PC-9 (cell line): ENCODE measurements at places on chromosomes 2 and 18. TPM values are rescaled to one million over a fixed set of nuclear protein-coding genes. Genes with fewer than 3 reads are reported as not detected.
A peak's percentile ranks its signal among the peaks of the same experiment; 100 is the strongest.

Gene DGUOK
- 72.3 and 78.7 TPM in 2 replicates for total RNA-seq

DNA sequence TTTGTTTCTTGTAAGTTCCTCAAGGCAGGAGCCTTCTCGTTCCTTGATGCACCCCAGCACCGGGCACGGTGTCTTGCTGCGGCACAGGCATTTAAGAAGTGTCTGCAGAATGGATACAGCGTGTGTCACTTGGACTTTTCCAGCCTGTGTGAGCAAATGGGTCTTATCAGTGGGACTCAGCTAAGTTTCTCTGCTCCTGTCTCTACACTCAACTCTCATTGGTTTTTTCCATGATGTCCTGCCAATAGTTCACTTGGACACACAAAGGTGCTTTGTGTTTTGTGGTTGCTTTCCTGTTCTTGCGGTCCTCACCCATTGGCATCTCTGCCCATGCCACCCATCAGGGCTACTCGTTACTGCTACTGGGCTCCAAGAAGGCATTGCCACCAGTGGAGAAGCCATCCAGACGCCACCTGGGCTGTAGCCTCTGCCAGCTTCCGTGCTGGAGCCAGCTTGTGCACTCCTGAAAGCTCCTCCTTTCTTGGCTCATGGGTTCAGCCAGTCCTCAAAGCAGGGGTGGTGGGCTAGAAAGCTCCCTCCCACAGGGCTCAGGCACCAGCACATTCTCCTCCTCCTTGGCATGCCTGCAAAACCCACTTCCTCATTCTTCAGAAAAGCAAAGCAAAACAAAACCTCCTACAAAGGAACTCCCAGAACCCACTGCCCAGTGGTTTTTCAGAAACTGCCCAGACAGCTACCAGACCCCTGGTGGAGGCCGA, 41.4 kb downstream of the IL1R2 start:
- DNase-seq, result peak; percentile 67

DNA sequence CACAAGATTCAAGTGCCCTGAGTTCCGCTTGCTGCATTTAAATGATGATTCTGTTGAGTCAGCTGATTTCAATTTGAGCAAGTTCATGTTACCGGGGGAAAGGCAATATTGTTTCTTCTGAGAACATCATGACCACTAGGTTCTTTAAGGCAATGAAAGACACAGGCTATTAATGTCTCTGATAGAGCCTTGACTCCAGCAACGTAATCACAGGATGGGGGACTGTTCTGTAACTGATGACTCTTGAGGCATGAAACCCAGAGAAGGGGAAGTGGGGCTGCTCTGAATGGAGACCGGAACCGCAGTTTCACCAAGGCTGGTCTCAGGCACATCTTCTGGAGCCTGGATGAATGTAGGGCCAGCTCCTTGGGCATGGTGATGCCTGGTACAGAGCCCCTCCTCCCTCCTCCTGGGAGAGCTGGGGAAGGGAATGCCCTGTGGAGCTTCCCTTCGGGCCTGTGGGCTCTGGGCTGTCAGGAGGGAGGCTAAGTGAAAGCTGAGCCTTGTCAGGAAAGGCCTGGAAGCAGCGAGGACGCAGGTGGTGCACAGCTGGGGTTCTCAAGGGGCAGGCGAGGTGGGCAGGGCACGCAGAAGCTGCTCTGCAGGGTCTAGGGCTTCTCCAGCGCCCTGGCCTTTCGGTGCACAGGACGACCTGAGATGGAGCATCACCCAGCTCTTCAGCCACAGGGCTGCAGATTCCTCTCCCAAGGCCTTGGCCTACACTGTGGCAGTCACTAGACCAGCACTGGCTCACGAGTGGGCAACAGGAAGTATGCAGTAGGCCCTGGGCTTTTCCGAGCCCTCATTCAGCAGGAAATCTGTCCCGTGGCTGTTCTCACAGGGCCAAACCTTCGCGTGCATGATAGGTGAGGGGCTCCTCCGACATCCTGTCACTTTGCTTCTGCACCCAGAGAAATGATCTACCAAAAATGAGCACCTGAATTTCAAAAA, 36.6 kb upstream of the PRLH start:
- DNase-seq, result no peak

- no peak for DNase-seq
These were observed 33.9 kb upstream of the RMP24 start for GRCh38 chr18:35938562-35938961.

GRCh38 chr2:188975497-188976102, 1.4 kb downstream of the COL3A1 start:
- no peak for DNase-seq

GRCh38 chr2:173264603-173265366, 89.9 kb upstream of the CDCA7 start:
- DNase-seq, result no peak

DNA sequence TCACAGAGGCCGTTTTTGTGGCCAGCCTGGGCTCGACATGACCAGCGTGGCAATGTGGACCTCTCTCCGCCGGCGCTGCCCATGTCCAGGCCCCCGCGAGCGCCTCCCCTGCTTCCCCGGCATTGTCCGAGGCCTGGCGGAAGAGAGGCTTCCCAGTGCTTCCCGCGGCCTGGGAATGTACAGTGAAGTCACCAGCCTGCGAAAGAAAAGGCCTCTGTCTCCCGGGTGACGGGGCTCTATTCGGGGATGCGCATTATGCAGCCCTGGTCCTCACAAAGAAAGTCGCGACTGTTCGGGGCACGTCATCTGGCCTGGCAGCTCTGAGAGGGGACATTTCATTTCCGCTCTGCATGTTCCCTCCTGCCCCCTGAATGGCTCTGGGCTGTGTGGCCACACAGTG, 109.2 kb upstream of the AGAP1 start:
- no peak for DNase-seq
